Stimulated activated CD8-positive, alpha-beta memory T cell treated with anti-CD3 and anti-CD28 coated beads, Interleukin-15, amount 100 ng/mL, for 4 hours (primary cell): ENCODE measurements at places on chromosomes 4 and X.

GRCh38 chr4:154583677-154584076, 6.9 kb downstream of the FGA start:
- no peak for DNase-seq

GRCh38 chr4:132619968-132620367, 529.1 kb upstream of the PCDH10 start:
- DNase-seq: no peak

GRCh38 chr4:54365691-54366090, 136.6 kb downstream of the PDGFRA start:
- no peak for DNase-seq

DNA sequence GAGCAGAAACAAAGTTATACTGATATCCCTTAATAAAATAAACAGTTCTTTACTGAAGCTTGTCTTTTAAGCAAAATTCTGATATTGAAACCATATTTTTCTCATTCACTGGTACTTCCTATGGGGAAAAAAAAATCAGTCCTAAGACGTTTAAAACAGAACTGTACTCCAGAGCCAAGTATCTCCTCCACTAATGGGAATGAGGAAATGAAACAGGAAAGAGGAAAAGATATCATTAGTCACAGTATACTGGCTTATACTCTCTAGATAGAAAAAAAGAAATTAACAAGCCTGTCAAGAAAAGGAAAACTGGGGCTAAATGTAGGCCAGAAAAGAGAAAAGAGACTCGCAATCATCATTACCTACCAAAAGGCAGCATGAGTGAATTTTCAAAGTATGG, 252.7 kb downstream of the CENPC start:
- DNase-seq: no peak

DNA sequence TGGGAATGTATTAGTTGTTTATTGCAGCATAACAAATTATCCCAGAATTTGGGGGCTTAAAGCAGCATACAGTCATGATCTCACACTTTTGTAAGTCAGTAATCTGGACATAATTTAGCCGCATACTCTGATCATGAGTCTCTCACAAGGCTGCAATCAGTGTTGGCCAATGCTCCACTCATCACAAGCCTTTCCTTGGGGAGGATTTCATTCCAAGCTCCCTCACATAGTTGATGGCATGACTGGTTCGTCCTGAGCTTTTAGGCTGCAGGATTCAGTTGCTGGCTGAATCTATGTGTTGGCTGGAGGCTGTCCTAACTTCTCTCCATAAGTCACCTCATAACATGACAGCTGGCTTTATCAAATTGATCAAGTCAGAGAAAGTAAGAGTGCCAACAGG, 1568.6 kb upstream of the PCDH7 start:
- DNase-seq: no peak

GRCh38 chr4:69239557-69240168, 25.1 kb upstream of the UGT2B11 start:
- no peak for DNase-seq

- DNase-seq: no peak
Observed at GRCh38 chr4:78482281-78482680, 69.3 kb upstream of the ANXA3 start.

- no peak for DNase-seq
Observed at GRCh38 chrX:85561231-85561630, 181.8 kb upstream of the POF1B start.

- DNase-seq: no peak
Observed at GRCh38 chrX:130575831-130576389, 174.1 kb downstream of the RBMX2 start.

DNA sequence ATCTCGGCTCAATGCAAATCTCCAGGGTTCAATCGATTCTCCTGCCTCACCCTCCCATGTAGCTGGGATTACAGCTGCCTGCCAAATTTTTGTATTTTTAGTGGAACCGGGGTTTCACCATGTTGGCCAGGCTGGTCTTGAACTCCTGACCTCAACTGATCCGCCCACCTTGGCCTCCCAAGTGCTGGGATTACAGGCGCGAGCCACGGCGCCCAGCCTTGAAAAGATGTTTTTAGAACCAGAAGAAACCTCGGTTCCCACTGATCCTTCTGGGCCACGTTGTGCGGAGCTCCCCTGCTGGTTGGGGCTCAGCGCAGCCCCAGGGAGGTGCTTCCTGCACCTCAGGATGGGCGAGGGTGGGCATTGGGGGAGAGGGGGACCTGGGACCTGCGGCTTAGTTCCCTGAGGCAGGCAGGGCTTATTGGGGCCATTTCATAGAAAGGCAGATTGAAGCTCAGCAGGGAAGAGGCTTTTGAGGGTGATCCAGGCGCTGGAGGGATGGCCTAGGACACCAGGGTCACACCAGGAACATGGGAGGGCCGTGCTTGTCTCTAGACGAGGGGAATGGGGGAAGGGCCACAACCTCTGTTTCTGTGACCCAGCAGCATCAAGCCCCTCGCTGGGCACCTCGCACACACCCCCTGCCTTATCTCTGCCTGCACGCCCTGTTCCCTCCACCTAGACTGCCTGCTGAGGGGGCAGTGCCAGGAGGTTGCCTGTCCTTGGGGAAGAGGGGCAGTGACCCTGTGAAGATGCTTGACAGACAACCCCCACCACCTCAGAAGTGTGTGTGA, 6.3 kb upstream of the ADD1 start:
- DNase-seq: no peak

DNA sequence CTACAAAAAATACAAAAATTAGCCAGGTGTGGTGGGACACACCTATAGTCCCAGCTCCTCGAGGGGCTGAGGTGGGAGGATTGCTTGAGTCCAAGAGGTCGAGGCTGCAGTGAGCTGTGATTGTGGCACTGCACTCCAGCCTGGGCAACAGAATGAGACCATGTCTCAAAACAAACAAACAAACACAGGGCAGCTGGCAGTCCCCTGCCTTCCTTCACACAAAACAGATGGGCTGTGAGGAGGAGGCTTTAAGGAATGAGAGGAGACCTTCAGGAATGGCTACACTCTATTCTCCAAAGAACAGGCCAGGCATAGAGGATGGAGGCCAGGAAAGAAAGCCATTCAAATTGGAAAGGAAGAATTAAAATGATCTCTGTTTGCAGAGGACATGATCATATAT, 65.6 kb upstream of the MAML3 start:
- no peak for DNase-seq
